GM12878 (cell line): ENCODE measurements at places on chromosomes 3 and 15. TPM values are rescaled to one million over a fixed set of nuclear protein-coding genes. Genes with fewer than 3 reads are reported as not detected.
A peak's percentile ranks its signal among the peaks of the same experiment; 100 is the strongest.

LMAN1L gene
- polyA plus RNA-seq = not detected in 2 replicates

ITIH1 gene
- polyA plus RNA-seq = not detected in 2 replicates

GRCh38 chr3:139735191-139735590 is 57.4 kb upstream of the NMNAT3 start:
- DNase-seq = no peak
- H3K36me3 ChIP-seq = no peaks in the 10 kb centered on the region
- no peak overlapping the region for H3K4me3 ChIP-seq
- no peak overlapping the region for H3K27ac ChIP-seq
- no peaks in the 10 kb centered on the region for H3K27me3 ChIP-seq

SI gene
- polyA plus RNA-seq = not detected in 2 replicates

DNA sequence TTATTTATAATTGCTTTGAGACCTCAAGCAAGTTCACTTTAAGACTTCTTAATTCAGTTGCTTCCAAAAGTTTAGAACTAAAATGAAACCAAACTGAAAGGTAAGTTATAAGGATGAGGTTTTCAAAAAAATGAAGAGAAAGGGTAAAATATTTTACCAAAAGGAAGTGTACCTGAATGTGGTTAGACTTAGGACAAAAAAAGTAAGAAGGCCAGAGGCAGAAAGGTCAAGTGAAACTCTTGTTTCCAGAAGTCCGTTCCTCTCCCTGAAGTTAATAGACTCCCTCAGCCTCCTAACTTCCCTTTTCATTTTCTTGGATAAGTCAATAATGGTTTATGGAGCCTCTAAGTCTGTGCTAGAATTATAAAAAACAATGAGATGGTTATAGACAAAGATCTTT is 16.6 kb downstream of the BTLA start:
- DNase-seq = no peak
- H3K36me3 ChIP-seq = peaks cover 28% of the 10 kb centered on the region
- H3K4me3 ChIP-seq = no peak overlapping the region
- H3K4me1 ChIP-seq = peaks cover 30% of the 10 kb centered on the region
- H3K27ac ChIP-seq = peak overlapping the region; percentile 58; the same call in 1 of the 2 replicates

TRIM71 gene
- 0.01 and 0.09 TPM in 2 replicates for polyA plus RNA-seq

DNA sequence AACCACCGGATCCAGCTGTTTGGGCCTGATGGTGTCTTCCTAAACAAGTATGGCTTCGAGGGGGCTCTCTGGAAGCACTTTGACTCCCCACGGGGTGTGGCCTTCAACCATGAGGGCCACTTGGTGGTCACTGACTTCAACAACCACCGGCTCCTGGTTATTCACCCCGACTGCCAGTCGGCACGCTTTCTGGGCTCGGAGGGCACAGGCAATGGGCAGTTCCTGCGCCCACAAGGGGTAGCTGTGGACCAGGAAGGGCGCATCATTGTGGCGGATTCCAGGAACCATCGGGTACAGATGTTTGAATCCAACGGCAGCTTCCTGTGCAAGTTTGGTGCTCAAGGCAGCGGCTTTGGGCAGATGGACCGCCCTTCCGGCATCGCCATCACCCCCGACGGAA is 60.1 kb upstream of the CCR4 start:
- DNase-seq = no peak
- H3K36me3 ChIP-seq = no peaks in the 10 kb centered on the region
- H3K27me3 ChIP-seq = no peaks in the 10 kb centered on the region
- no peak overlapping the region for H3K27ac ChIP-seq
